ENCODE measurements at places on chromosomes 7 and 10.

DNA sequence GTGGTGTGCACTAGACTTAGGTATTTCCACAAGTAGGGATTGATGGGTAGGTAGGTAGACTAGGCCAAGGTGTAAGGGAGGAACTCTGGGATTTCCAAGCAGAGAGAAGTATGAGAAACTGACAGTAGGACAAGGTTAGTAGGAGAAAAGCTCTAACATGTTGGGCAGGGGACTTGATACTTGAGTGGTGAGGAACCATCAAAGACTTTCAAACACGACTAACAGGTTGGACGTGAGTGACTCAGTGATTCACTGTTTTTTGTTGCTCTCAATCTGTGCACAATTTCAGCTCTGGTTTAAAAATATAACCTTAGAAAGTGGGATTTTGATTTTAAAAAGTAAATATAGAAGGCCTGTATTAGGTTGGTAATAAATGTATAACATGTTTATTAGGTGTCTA, 44.4 kb downstream of the KLHDC10 start:
- DNase-seq = no peak

DNA sequence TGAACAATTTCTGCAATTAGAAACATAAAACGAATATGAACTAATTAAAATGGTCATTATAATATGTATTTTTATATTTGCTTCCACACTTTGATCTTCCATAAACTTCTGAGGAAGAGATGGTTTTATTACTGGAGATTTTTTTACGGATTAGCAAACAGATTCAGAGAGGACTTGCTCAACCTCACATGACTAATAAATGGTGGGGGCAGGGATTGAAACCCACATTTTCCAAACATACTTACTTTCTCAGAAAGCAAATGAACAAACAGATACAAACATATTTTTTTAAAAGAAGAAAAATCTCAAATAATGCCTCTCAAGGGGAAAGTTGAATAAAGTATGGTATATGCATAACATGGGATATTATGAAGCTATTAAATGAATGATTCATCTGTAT, 18.3 kb downstream of the ANKMY2 start:
- no peak for DNase-seq

DNA sequence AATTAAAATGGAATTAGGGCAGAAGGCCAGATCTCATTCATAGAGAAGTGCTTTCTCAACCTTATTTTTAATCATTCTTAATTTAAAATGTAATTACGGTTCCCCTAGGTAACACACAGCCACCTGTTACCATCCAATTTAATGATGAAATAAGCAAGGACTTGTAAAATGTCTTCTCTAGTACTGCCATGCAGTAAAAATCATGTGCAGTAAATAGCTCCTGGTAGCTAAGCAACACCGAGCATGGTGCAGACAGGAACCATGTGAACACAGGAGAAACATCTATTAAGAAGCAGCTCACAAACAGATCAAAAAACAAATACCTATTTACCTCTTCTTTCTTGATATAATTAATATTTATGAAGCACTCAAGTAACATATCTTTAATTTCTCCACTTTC, 15.1 kb downstream of the NCAPG2 start:
- no peak for DNase-seq

DNA sequence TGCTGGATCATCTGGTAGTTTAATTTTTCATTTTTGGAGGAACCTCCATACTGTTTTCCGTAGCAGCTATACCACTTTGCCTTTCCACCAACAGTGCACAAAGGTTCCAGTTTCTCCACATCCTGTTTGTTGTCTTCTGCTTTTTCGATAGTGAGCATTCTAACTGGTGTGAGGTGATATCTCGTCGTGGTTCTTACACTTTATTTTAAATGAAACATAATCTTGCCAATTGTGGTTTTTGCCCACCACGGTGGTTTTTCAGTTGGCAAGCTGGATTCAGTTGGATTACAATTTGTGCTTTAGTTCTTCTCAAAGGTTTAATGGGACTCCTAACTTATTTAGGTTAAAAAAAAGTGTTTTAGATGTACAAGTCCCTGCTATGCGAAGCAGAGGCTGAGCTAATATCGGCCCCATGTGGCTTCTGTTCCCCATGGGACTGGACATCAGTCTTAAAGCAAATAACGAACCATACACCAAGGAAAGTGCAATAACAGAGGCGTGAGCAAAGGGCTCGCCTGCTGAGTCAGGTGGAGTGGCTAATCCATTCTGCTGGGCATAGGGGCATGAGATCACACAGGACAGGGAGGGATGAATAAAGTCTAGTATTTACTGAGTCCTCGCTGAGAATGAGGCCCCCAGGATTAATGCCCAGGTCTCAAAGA, 153.6 kb downstream of the AOAH start:
- DNase-seq = no peak

DNA sequence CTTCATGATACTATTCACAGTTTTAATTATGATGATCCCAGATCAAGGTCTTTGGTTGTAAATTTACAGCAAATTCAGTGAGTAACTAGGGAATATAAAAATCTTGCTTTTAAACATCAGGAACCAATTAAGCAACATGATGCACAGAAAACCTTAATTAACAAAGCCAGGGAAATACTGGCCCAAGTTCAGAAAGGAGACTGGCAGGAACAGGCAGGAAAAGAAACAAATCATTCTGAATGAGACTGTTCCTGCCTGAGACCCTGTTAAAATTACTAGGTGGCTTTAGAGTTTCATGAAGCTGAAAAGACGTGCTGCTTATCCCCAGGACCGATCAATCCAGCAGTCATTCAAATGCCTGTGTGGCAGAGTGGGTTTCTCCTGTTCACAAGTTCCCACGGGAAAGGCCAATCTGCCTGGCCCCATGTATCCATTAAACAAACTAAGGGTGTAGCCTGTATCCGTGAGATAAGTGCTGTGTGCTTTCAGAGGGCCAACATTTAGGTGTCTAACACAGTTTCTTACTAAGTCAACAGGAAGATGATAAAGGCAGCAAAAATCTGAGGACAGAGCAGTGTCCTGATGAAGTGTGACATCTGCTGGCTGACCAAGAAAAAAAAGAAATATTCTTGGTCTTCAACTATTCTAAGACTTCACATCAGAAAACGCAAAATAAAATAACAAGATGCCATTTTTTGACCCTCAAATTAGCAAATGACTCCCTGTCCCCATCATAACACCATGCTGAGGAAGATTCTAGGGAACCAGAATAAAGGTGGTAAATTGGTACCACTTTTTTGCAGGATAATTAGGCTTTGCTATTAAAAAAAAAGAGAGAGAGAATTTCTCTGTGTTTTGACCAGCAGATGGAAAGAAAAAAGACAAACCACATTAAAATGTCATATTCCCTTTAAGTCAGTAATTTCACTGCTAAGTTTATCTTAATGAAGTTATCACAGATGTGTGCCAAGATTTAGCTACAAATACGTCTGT, 34.2 kb downstream of the PUS7 start:
- no peak for DNase-seq

GRCh38 chr7:129436335-129436923, 2.2 kb downstream of the STRIP2 start:
- no peak for DNase-seq

Measured in T follicular helper cell (primary cell).